ENCODE measurements at places on chromosomes 1 and 21.

DNA sequence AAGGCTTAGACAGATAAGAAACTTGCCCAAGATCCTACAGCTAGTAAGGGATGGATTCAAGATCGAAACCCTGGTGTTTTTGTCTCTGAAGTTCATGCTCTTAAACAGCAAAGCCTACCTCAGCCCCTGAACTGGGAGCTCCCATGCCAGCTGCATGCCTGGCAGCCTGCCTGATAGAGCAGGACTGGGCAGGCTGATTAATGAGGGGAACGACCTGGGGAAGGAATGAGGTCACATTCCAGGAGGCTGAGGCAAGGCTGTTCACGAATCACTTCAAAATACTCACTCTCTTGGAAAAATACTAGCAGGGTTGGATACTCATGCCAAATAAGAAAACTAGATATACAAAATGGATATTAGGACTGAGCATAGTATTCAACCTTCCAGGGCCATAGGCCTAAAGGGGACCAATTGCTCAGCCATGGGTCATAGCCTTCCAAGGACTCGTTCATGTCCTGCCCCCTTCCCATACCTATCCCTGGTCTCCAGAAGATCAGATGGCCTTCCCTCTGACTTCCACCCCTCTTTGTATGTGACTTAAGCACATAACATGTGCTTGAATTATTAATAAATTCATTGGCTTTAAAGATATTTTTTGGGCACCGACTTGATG, 15.6 kb upstream of the TACSTD2 start:
- DNase-seq, result no peak

DNA sequence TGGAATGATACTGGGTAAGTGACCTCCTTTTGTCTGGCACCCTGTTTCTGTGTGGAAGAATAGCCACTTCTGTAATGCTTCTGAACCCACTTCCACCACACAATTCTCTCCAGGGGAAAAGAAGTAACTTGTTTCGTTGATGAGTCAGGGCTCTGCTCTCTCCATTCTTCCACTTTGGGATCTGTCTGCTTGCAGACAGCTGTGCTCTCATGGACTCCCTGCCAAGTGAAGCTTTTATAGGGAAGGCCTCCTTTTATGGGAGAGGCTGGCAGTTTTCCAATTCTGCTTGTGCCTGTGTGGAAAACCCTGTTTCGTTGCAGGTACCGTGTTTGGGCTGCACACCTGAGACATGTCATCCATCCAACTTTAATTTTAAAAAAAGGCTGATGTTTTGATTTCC, 130.7 kb downstream of the GIPC2 start:
- DNase-seq, result peak; percentile 95

DNA sequence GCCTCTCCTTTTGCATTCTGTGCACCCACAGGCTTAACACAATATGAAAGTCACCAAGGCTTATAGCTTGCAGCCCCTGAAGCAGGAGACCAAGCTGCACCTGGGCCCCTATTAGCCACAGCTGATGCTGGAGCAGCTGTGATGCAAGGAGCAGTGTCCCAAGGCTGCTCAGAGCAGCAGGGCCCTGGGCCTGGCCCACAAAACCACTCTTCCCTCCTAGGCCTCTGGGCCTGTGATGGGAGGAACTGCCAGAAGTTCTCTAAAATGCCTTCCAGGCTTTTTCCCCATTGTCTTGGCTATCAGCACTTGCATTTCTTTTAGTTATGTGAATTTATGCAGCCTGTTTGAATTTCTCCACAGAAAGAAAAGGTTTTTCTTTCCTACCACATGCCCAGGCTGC, 89.5 kb upstream of the KCTD3 start:
- DNase-seq, result no peak

- DNase-seq, result no peak
Measured at GRCh38 chr1:57066980-57067610, 101.3 kb upstream of the C8B start.

DNA sequence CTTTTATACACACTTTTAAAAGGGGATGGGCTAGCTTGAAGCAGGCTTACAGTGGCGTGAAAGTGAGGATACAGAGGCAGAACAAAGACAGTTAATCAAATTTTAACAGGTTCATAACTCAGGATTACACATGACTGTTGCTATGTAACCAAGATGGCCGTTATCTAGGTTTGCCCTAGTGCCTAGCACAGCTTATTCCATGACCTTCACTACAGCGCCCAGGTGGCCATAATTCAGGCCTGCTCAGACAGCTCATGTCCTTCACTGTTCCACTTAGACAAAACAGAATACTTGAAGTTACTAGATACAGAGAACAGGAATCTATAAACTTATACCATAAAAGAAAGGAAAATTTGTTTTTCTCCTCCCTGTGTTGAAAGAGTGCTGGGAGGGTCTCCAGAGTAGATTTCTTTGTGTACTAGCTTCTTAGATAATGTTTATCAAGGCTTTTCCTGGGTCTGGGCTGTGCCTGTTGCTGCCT, 6.2 kb upstream of the SPRR2F start:
- peak; percentile 40 for DNase-seq

GRCh38 chr1:200653022-200653462, 16.7 kb downstream of the DDX59 start:
- DNase-seq, result no peak

DNA sequence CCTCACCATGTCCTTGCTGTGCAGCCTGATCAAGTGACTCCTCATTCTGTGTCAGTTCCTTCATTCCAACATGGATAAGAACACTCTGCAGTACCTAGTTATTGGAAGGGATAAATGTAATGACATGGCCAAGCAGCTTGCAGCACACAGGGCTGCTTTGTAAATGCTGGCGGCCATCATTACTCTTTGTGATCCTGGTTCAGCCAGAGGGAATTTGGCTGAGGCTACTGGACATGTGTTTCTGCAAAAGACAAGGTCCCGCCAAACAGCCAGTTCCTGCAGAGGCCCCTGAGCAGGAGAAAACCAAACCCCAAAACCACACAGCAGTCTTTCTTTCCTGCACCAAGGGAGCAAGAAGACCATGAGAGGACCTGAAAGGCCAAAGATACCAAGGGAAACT, 495.8 kb downstream of the AJAP1 start:
- DNase-seq, result no peak

DNA sequence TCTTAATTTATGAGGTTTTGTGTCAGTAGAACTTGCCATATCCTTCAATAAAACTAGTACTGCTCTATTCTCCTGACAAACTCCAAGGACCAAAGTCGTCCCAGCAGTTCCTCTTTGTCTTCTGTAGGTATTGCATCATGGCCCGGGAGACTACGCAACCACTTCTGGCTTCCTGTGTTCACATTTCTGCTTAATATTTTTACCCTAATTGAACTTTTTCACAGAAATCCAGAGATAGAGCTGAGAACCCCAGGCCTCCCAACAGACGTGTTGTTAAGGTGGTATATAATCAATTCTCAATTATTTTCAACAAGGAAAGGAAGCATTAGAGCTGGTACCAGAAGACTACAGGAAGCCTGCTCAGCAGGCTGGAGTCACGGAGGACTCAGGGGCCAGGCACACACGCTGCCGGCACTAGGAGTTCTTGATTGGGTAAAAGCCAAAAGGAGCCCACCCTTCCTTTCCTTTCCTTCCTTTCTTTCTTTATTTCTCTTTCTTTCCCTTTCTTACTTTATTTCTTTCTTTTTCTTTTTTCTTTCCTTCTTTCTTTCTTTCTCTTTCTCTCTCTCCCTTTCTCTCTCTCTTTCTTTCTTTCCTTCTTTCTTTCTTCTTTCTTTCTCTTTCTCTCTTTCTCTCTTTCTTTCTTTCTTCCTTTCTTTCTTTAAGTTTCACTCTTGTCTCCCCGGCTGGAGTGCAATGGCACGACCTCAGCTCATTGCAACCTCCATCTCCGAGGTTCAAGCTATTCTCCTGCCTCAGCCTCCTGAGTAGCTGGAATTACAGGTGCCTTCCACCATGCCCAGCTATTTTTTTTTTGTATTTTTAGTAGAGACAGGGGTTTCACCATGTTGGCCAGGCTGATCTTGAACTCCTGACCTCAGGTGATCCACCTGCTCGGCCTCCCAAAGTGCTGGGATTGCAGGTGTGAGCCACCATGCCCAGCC, 173.7 kb downstream of the ZBTB18 start:
- no peak for DNase-seq

DNA sequence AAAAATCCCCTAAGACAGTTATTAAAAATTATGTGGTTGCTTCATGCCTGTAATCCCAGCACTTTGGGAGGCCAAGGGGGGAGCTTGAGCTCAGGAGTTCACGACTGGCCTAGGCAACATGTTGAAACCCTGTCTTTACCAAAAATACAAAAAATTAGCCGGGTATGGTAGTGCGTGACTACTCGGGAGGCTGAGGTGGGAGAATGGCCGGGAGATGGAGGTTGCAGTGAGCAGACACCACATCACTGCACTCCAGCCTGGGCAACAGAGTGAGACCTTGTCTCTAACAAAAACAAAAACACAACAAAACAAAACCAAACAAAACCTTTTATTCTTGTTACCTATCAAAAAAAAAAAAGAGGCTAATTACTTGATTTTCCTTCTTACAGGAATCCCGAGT, 2.1 kb downstream of the ELK4 start:
- DNase-seq, result no peak

DNA sequence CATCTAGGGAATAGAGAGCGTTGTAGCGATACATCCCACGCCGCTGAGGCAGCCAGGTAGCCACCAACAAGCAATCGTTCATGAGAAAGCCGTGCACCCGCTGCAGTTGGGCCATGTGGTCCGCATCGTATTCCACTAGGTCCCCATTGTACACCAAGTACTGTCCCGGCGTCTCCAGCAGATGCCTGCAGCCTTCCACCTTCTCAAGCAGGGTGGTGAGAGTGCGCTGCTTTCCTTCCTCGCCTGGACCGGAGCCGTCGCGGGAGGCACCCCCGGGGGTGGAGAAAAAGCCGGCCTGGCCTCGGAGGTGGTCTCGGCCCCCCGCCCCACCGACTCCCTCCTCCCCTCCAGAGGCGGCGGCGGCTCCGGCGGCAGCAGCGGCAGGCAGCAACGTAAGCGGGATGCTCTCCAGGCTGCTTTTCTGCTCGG, 595 bp downstream of the EXOC8 start:
- no peak for DNase-seq
